ENCODE measurements at places on chromosomes 4 and X. TPM values are rescaled to one million over a fixed set of nuclear protein-coding genes. Genes with fewer than 3 reads are reported as not detected.

DNA sequence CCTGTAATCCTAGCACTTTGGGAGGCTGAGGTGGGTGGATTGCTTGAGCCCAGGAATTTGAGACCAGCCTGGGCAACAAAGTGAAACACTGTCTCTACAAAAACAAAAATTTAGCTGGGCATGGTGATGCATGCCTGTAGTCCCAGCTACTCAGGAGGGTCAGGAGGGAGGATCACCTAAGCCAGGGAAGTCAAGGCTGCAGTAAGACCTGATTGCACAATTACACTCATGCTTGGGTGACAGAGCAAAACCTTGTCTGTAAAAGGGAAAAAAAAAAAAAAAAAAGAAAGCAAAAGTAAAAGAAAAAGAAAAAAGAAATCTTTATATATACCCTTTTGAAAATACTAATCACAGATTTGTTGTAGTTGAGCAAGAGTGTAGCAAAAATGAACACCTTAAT is 801.0 kb upstream of the IGFBP7 start:
- DNase-seq: no peak

The PFKFB1 gene
- polyA plus RNA-seq: 0.48 TPM

DNA sequence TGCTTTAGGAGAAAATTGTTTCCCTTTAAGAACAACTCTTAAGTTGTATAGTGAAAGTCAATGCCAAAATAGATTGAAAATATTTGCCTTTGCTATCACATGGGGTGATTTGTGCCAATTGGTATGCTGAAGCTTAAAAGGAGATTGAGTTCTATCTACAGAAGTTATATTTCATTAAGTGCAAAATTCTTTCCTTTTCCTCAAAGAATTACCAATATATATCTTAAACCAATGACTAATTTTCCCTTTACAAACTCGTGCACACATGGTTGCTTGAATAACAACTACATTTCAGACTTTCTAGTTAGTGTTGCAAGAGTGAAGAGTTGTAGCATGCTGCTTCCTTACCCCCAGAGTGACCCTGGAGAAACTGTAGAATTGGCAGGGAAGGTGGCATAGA is 990.0 kb upstream of the PABPC4L start:
- no peak for DNase-seq

The NAP1L3 gene
- polyA plus RNA-seq: 19.9 TPM

The AR gene
- polyA plus RNA-seq: 11.2 TPM

DNA sequence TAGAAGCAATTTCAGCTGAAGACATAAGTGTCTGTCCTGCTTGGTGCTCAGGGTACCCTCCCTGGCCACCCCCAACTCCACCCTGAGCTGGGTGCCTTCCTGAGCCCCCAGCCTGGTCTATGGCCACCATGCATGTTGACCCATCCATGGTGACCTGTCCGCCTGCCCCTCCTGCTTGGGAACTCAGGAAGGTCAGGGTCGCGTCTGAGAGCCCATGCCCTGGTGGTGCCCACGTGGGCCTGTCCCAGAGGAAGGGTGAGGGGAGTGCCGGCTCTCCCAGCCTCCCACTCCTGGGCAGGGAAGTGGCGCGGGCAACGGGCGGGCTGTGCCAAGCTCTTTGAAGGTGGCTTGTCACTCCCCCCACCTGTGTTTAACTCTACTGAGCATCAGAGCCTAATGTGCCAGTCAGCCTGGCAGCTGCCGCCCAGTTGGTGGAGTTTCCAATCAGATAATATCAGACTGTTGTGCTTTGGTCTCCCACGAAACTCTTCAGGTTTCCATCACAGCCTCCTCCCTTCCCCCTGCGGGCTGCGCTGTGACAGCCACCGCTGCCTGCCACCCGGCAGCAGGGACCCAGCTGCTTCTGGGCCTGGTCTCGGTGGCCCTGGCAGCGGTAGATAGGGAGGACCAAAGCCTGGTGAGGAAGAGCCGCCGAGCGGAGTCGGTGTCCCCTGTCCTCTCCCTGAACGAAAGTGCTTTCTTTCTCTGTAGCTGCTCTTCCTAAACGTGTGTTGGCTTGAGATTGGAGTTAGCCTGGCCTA is 4.8 kb downstream of the SH3BP2 start:
- DNase-seq: no peak

DNA sequence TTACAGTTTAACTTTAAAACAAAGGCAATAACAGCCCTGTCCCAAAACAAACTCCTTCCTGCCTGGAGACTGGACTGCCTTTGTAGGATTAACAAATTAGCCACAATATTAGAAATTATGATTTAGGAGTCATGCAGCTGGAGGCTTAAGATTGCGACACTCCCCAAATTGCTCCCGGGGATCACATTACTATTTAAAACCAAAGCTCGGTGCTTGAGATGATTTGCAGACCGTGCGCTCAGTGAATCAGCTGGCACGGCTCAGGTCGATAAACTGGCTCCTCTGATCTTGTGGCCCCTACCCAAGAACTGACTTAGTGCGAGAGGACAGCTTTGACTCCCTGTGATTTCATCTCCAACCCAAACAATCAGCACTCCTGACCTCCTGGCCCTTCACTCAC is 829.3 kb downstream of the NLGN4X start:
- DNase-seq: no peak

The GPR78 gene
- 0.13 TPM for polyA plus RNA-seq

The SLITRK2 gene
- polyA plus RNA-seq: 3.4 TPM

The HAND2 gene
- 0.31 TPM for polyA plus RNA-seq

DNA sequence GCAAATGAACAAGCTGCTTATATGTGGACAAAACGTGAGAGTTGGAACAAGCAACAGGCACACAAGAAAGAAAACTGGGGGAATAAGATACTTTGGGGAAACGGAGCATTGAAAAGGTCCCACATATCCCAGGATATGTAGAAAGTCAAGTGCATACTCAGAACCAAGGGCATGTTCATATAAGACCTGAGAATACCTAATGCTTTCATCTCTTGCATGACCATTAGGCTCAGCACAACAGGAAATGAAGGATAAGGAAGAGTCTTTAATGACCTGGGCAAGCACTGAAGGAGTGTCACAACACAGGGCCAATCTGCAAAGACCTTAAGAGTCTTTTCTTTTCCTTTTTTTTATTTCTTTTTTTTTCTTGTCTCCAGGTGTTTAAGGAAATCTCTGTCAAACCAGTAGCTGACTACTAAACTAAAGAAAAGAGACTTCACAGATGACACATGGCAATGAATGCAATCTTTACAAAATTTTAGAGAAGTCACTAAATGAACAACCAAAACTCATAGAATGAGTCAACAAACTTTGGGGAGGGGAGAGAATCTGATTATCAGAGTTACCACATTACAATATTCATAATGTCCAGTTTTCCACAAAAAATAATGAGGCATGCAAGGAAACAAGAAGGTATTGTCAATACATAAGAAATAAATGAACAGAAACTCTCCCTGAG is 67.9 kb upstream of the STK26 start:
- DNase-seq: no peak

DNA sequence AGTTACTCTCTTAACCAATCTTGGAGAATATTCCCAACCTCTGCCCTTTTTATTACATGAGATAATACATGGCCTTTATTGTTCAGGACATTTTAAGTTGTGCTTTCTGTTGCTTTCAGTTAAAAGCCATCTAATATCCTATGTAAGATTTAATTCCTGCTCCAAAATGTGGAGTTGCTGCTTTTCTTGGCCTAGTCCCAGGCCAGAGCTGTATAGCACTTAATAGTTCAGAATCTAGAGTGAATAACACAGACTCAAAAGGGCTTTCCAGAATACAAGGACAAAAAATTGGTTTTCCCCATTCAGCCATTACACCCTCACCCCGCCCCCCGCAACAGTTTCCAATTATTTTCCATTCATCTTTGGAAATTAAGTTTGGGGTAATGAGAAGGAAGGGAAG is 144.3 kb upstream of the SMAD1 start:
- DNase-seq: no peak

The AADAT gene
- polyA plus RNA-seq: 71.4 TPM

DNA sequence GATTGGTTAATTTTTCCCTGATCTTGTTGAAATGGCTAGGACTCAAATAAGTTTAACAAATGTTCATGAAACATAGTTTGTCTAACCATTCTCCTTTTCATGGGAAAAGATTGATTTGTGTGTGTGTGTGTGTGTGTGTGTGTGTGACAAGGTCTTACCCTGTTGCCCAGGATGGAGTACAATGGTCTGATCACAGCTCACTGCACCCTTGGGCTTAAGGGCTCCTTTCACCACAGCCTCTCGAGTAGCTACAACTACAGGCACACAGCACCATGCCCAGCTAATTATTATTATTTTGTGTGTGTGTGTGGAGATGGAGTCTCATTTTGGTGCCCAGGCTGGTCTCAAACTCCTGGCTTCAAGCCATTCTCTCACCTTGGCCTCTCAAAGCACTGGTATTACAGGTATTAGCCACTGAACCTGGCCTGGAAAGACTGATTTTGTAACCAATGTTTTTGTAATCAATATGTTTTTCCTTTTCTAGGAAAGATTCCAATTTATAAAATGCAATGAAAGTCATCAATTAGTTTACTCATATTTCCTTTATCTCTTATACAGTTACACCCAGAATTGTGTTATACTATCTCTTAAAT is 139.3 kb downstream of the CPE start:
- no peak for DNase-seq

The ZBTB49 gene
- 10.7 TPM for polyA plus RNA-seq

DNA sequence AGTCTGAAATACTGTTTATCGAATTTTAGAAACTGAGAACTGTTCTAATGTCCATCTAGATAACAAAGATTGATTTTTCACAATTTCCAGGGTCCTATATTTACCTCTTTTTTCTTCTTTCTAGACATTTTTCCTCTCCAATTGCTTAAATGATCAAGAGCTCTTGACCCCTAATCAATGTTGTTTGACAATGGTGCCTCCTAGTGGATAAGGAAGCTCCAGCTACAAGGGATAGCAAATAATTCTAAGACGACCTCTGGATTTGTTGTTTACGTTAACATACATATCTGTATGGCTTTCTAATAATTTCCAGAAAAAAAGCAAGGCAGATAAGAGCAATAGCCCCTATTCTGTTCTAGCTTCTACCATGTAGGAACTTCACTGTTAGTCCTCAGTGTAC is 35.8 kb downstream of the GPR82 start:
- no peak for DNase-seq

- DNase-seq: peak; percentile 61
These were observed 22.1 kb downstream of the PIR start for GRCh38 chrX:15471028-15471427.

The TRMT2B gene
- polyA plus RNA-seq: 14.2 TPM

- no peak for DNase-seq
These were observed 22.2 kb upstream of the GALNT7 start for GRCh38 chr4:173146456-173146855.

DNA sequence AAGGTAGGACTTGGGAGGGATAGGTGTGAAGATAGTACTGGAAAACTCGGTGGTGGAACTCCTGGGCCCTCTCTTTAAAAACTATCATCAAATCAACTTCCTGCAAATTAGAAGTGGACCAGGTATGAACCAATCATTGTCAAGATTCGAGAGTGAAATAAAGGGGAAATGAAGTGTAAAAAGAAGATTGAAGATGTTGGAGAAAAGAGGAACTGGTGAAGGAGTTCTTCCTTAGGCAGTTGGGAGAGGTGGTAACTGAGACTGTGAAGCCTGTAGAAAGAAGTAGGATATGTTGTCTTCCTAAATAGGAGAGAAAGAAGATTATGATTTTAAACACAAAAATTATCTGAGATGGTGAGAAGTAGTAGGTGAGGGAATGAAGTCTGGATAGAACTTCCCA is 212.2 kb downstream of the PPP1R2C start:
- DNase-seq: no peak

GRCh38 chr4:22720091-22720490 is 27.4 kb downstream of the GBA3 start:
- DNase-seq: no peak

DNA sequence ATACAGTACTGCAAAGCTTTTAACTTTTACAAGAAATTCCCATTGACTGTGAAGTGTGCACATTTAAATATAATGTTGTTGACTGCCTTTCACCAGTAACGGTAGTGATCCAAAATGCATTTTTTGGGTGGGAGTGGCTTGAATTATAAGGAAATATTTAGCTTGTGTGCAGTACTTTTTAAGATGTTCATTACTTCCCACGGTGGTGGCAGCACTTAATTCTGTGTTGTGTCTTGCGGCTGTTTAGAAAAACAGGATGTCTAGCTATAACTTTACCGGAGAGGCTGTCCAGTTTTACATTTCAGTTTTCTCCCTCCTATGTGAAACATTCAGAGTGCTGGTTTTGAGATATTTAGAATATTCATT is 1.7 kb downstream of the TMEM131L start:
- DNase-seq: peak; percentile 40

- no peak for DNase-seq
These were observed 680 bp upstream of the ASMTL start for GRCh38 chrX:1453395-1453783.

The LEF1 gene
- 37.2 TPM for polyA plus RNA-seq

- no peak for DNase-seq
These were observed 76.9 kb downstream of the DHX15 start for GRCh38 chr4:24507439-24507838.

GRCh38 chr4:187491286-187491685 is 504.3 kb upstream of the ZFP42 start:
- DNase-seq: no peak

Data from left lung (tissue), 14 donors.